Hypothalamus (tissue), 51 donors: ENCODE measurements at places on chromosomes 13 and 19.

DNA sequence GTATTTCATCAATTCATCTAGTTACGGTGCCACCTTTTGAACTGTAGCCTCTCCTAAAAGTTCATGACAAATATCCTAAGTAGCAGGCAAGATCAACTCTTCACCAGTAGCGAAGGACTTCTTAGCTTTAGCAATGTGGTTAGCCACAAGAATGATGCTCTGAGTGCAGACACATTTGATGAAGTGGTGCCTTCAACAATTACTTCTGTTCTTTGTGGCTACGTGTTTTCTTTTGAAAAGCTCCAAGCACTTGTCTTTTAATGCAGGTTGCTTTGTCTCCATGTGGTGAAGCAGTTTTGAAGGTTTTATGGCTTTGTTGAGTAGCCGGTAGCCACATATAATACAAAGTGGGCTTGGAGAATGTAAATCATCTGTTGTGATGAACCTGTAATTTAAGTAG lies 194.7 kb downstream of the B3GLCT start:
- no peak for DNase-seq

DNA sequence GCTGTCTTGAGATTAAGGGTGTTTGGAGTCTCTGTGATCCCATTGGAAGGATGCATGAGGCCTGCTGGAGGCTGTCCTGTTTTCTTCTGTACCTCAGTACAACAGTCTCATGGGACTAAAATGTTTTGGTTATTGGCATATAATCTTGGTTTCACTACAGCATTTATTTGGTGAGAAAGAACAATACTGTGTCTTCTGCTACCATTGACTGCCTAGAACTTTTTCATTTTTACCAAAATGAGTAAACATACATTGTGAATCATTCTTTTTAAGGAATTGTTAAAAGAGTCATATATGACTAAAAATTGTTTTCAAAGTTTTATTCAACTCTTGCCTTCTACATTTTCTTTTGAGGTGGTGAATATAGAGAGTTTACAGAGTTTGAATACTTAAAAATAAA lies 459.8 kb downstream of the GPC6 start:
- DNase-seq: no peak

GRCh38 chr19:29117926-29118325 lies 95.0 kb downstream of the UQCRFS1 start:
- no peak for DNase-seq

- DNase-seq: no peak
Observed at GRCh38 chr19:35254341-35255297, 5.8 kb downstream of the LSR start.

DNA sequence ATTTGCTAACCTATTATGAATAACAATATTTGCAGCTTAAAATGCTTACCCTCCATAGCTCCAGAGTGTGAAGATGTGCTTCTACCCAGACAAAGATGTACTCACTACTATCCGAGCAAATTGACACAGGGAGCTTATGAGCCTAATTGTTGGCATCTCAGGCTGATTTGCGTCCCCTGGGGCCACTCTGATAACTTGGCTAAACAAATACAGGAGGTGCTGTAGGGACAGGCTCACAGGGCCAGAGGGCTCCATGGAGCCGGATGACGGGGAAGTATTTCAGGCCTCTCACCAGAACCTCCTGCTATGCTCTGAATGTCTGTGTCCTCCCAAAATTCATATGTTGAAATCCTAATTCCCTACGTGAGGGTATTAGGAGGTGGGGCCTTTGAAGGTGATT lies 26.7 kb upstream of the C19orf12 start:
- no peak for DNase-seq

DNA sequence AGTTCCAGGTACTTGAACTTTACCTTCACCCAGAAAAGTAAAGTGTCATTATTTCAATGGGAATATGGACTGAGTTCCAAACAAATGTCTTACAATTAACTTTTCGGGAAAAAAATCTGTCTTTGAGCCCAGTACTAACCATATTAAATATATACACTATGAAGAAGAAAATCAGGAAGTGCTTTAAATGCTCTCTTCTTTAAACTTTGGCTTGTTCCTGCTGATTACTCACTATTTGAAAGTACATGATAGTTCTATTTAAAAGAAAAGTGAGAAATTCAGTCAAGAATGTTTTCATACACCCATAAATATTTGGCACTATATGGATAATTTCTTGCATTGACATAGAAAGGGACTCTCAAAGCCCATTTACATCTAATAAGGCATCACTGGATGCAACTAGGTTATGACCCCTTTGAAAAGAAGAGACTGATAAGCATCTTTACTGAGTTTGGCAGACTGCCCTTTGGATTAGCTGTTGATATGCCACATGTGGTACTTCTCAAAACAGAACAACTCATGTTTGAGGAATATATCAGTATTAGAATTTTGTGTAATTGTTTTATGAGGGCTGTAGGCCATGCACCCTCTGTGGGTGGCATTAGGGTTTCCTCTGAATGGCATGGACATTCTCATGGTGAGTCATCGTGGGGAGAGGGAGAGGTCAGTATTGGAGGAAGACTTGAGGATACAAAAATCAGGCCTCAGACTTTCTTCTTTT lies 25.0 kb upstream of the VWA8 start:
- DNase-seq: no peak

- DNase-seq: no peak
Observed at GRCh38 chr13:110838867-110839538, 75.9 kb downstream of the ANKRD10 start.
